ELF-1 (cell line): ENCODE measurements at places on chromosomes 5 and 9.

- DNase-seq: peak; percentile 23
These were observed 31.2 kb upstream of the TLE1 start for GRCh38 chr9:81720450-81721086.

- no peak for DNase-seq
These were observed 72.5 kb upstream of the CACNA1B start for GRCh38 chr9:137804908-137805630.

- DNase-seq: no peak
These were observed 18.8 kb upstream of the FCN2 start for GRCh38 chr9:134861595-134862334.

GRCh38 chr9:1918622-1919021 is 96.5 kb upstream of the SMARCA2 start:
- DNase-seq: peak; percentile 8

GRCh38 chr5:170411100-170411499 is 21.9 kb upstream of the KCNMB1 start:
- no peak for DNase-seq

GRCh38 chr9:37036371-37036775 is 2.3 kb upstream of the PAX5 start:
- peak; percentile 43 for DNase-seq

DNA sequence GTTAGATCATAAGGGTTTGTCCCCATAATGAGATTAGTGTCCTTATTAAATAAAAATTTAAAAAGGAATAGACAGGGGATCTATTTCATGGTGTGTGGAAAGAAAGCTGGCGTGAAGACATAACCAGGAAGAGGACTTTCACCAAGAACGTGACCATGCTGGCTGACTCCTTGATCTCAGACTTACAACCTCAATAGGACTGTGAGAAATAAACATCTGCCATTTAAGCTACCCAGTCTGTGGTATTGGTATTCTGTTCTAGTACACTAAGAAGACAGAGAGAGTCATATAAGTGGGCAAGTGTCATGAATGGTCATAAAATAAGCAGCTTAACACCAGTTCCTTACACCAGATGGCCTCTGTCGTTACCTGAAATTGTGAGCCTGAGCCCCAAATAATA is 259.4 kb upstream of the CCNG1 start:
- DNase-seq: no peak

GRCh38 chr5:153624451-153624765 is 133.9 kb downstream of the GRIA1 start:
- DNase-seq: no peak

DNA sequence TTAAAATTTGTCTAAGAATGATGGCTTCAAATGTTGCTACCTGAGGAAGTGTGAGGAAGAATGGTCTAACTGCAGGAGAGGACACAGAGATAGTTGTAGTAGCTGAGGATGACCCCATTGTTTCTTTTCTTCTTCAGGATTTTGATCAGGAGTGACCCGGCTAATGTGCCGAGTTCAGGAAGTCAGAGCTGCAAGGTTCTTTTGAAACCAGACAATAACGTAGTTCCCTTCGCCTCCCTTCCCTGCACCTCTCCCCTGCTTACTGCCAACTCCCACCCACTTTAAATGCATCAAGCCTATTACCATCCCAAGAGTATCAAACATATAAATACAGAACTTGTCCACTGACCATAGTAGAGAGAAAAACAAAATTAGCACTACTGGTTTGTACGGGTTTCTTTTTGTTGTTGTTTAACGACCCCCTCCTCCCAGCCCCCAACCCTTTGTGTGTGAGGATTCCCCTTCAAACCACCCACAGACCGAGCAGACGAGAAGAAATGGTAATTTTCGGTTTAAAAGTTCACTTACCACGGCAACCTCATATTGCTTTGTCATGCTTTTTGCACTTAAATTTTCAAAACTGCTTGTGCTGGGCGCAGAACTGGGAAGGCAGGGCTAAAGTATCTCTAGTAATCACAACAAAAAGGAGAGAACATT is 23.5 kb upstream of the ELAVL2 start:
- no peak for DNase-seq
